ENCODE measurements at places on chromosomes 4 and X. TPM values are rescaled to one million over a fixed set of nuclear protein-coding genes. Genes with fewer than 3 reads are reported as not detected.

DNA sequence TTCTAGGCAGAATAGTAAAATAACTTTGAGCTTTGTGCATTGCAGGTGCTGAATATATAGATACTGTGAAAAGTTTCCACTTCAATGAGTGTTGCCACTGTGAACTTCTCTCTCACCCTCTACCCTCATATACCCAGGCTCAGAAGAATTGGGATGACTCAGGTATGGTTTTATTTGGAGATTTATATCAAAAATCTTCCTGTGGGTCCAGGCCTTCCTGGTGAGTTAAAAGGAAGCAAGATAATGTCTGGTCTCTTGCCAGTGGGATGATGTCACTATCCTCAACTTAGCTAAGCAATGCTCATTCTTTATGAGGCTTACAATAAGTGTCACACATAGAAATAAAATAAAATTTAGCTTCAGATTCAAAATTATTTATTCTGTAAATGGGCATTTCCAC, 153.3 kb upstream of the TENT5D start:
- DNase-seq: no peak

DNA sequence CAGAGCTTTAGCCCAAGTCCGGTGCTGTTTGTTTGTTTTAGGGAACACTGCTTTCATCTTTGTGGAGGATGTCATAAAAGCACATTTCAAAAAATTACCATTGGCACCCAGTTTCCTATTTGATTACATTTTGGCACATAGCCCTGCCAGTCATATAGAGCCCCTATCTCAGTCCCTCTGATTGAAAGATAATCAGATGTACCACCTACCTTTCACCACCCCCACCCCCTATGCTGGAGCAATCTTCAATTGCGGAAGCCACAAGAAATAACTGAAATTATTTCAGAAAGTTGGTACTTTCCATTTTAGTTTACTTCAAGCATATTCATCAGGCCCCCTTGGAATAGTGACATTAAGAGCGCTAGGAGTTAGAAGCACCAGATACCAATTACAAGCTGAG, 136.7 kb upstream of the RPL34 start:
- no peak for DNase-seq

- no peak for DNase-seq
Observed at GRCh38 chr4:5030221-5030620, 11.0 kb upstream of the CYTL1 start.

LNX1 gene
- polyA plus RNA-seq: 16.2 TPM

DNA sequence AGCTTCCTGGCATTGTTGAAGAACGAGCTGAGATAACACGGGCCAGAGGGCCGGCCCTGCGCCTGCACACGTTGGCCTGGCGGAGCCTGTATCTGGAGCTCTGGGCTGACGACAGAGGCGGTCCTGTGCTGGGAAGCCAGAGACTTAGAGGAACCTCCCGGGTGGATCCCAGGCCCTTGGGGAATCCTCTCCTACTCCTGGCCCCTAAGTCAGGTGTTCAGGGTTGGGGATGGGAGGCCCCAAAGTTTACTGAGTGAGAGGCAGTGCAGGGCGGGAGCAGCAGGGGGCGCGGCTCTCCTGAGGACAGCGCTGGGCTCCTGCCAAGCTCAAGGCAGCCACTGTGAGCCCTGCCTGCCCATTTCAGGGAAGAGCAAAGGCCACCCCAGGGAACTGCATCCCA, 2.5 kb upstream of the HTRA3 start:
- DNase-seq: no peak

VCX gene
- polyA plus RNA-seq: not detected

CXCL5 gene
- 0.81 TPM for polyA plus RNA-seq

SSX1 gene
- polyA plus RNA-seq: not detected

GRCh38 chr4:108168671-108169523, at the start of gene LEF1:
Gene LEF1 (minus strand): TSS chr4:108168932. CDS start chr4:108167767, 1,165 bp downstream.
- DNase-seq: no peak

CXCL11 gene
- 0.40 TPM for polyA plus RNA-seq

STATH gene
- polyA plus RNA-seq: 0.56 TPM

MMRN1 gene
- 3.5 TPM for polyA plus RNA-seq

GRCh38 chrX:147069926-147070325, 255.4 kb upstream of the CXorf51A start:
- DNase-seq: no peak

TCEAL8 gene
- polyA plus RNA-seq: 127 TPM

- no peak for DNase-seq
Observed at GRCh38 chrX:77935886-77936285, 25.4 kb downstream of the ATP7A start.

MAGEE2 gene
- polyA plus RNA-seq: 0.62 TPM

SGMS2 gene
- 15.3 TPM for polyA plus RNA-seq

FRMD7 gene
- 0.20 TPM for polyA plus RNA-seq

PFKFB1 gene
- 0.52 TPM for polyA plus RNA-seq

DNA sequence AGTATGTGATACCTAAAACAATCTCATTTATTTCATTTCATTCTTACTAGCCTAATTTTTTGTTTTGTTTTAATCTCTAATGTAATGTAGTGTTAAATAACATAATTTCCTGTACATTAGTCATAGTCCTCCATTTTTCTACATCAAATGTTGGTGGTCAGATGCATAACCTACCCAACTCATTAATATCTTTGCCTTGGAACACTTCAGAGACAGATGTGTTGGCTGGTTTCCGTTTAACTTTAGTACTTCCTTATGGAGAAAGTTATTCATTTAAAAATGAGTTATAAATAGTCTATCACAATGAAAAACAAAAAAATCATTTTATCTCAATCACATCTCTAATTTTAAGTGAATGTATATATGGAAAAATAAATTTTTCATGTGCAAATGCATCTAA, 190.2 kb downstream of the ANTXR2 start:
- no peak for DNase-seq

ARHGAP36 gene
- polyA plus RNA-seq: 0.11 TPM

TRIM75 gene
- not detected for polyA plus RNA-seq

ADH1C gene
- polyA plus RNA-seq: 143 TPM

DNA sequence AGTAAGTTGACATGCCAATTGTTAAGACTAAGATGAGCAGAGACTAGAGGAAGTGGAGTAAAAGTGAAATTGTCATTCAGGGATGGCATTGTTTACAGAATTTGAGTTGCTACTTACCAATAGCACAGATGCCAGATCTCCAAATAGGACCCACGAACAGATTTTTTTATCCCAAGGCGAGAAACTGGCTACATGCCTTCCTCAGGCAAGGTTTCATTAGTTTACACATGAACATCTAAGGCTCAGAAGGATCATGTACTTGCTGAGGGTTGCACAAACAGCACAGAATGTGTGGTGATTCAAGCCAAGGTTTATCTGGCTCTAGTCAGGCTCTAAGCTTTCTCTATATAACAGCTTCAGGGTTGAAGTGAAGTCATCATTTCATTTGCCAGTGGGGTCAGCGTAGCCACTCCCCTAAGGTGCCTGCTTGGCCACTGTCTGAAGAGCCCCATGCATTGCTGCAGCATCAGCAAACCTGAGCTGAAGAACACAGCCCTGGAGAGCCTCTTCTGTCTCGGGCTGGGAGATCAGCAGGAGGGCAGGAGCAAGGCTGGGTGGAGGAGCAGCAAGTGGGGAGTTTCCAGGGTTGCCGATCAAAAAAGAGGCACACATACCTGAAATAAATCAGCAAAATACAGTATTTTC, 193.0 kb upstream of the LCORL start:
- DNase-seq: no peak

MND1 gene
- 15.7 TPM for polyA plus RNA-seq

- DNase-seq: no peak
Observed at GRCh38 chrX:13082206-13083065, 38.0 kb upstream of the FAM9C start.

All from left renal pelvis (tissue), 4 donors.